ENCODE measurements at places on chromosomes 5 and 9. TPM values are rescaled to one million over a fixed set of nuclear protein-coding genes. Genes with fewer than 3 reads are reported as not detected.

DNA sequence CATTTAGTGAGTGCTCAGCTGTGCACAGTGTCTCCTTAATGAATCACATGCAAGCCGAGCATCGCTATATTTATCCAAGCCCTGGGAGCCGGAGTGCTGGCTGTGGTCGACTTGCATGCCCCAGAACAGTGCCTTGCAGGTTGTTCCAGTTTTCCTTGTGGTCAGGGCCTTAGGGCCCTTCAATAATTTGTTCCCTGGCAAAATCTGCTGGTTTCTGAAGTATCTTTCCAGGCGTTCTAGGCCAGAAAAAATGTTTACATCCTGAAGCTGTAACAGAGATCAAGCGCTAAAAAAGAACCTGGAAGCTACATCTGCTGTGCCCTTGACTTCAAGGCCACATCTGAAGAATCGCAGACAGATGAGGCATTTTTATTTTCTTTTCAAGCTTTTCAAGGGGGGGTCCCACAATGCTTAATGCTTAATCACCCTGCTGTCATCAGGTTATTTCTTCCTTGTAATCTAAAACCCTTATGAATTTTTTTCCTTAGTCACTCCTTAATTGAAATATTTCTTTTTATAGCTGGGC is 105.8 kb downstream of the DOCK2 start:
- no peak for DNase-seq
- H3K27ac ChIP-seq: no peak overlapping the region
- no peaks in the 10 kb centered on the region for H3K27me3 ChIP-seq

- no peak overlapping the region for H3K4me3 ChIP-seq
- DNase-seq: no peak
- no peak overlapping the region for H3K27ac ChIP-seq
- H3K27me3 ChIP-seq: no peaks in the 10 kb centered on the region
- H3K4me1 ChIP-seq: no peaks in the 10 kb centered on the region
- H3K36me3 ChIP-seq: no peaks in the 10 kb centered on the region
Observed at GRCh38 chr9:79559495-79560181, 12.1 kb upstream of the TLE4 start.

- no peak overlapping the region for H3K27ac ChIP-seq
- no peaks in the 10 kb centered on the region for H3K27me3 ChIP-seq
- no peak overlapping the region for H3K4me3 ChIP-seq
Observed at GRCh38 chr5:103094737-103095136, 25.2 kb downstream of the GIN1 start.

GRCh38 chr5:169648725-169649310 is 11.7 kb downstream of the DOCK2 start:
- no peaks in the 10 kb centered on the region for H3K36me3 ChIP-seq
- H3K4me3 ChIP-seq: no peak overlapping the region
- peak; percentile 14 for DNase-seq
- no peak overlapping the region for H3K27ac ChIP-seq
- no peaks in the 10 kb centered on the region for H3K4me1 ChIP-seq

The TSTD2 gene
- total RNA-seq: 53.1 TPM

- DNase-seq: no peak
- H3K27ac ChIP-seq: no peak overlapping the region
- no peaks in the 10 kb centered on the region for H3K36me3 ChIP-seq
- H3K4me1 ChIP-seq: peaks cover 25% of the 10 kb centered on the region
- no peaks in the 10 kb centered on the region for H3K27me3 ChIP-seq
Observed at GRCh38 chr5:140146523-140146842, 20.7 kb downstream of the IGIP start.

DNA sequence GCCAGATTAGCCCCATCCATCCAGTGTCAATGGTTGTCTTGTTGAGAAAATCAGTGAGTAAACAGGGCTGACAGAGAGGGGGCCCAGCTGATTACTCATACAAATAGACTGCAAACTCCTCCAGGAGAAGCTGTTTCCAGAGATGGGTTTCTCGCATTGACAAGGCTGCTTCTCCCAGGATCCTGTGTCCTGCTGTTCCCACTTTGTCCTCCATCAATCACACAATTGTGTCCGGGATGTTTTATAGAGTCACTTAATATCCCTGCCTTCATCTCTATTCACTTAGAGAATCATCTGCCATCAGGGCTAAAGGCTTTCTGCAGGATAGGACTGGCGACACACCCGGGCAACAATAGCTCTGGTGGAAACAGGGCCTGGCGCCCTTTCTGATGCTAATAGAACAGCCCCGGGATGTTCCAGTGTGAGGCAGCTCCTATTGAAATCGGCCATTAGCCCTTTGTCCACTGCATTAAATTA is 71.7 kb upstream of the TBCA start:
- H3K27ac ChIP-seq: no peak overlapping the region
- no peaks in the 10 kb centered on the region for H3K36me3 ChIP-seq
- H3K27me3 ChIP-seq: no peaks in the 10 kb centered on the region
- no peak for DNase-seq

The UBQLN1 gene
- 111 TPM for total RNA-seq

- no peak overlapping the region for H3K27ac ChIP-seq
- no peak for DNase-seq
- peaks cover 6% of the 10 kb centered on the region for H3K36me3 ChIP-seq
- H3K27me3 ChIP-seq: no peaks in the 10 kb centered on the region
- H3K4me1 ChIP-seq: no peaks in the 10 kb centered on the region
Observed at GRCh38 chr5:87354496-87354895, 58.2 kb downstream of the CCNH start.

The CACNA1B gene
- 0.68 TPM for total RNA-seq

DNA sequence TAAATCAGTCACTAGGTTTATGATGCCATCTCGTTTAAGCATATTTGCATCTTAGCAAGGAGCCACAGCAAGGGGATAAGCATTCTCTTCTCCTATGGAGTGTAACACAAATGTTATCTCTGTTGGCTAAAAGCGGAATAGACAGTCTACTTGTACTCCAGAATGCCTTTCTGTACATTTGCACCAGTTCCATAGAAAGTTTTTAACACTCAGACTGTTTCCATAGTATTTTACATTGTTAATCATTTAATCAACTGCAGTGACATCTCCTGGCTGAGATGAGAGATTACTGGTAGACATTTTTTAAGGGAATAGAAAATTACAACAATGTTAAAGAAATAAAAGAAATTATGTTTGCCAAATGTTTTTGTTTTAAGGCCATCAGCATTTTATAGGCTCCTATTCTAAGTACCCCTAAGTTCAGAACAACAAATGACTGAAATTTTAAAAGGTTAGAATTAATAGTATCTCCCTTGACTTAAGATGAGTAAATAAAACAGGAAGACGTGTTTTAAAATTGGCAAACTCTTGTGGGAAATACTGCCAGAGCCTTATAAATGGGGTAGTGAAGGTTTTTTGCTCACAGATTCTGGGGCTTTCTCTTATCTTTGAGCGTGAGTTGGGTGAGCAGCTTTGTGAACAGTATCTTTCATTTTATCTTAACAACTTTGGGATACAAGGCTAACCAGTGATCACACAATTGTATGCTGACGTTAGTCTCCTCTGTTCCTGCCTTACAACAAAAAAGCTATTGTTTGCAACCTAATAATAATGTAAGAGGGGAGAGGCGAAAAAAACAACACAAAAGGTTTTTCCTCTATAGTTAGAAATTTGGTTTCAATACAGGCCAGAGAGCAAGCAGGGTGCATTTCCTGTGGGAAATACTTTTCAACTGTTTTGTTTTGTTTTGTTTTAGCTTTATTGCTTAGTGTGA is 294.3 kb downstream of the FBXL7 start:
- H3K4me1 ChIP-seq: peaks cover 4% of the 10 kb centered on the region
- DNase-seq: no peak
- no peaks in the 10 kb centered on the region for H3K36me3 ChIP-seq
- no peaks in the 10 kb centered on the region for H3K27me3 ChIP-seq
- no peak overlapping the region for H3K27ac ChIP-seq

DNA sequence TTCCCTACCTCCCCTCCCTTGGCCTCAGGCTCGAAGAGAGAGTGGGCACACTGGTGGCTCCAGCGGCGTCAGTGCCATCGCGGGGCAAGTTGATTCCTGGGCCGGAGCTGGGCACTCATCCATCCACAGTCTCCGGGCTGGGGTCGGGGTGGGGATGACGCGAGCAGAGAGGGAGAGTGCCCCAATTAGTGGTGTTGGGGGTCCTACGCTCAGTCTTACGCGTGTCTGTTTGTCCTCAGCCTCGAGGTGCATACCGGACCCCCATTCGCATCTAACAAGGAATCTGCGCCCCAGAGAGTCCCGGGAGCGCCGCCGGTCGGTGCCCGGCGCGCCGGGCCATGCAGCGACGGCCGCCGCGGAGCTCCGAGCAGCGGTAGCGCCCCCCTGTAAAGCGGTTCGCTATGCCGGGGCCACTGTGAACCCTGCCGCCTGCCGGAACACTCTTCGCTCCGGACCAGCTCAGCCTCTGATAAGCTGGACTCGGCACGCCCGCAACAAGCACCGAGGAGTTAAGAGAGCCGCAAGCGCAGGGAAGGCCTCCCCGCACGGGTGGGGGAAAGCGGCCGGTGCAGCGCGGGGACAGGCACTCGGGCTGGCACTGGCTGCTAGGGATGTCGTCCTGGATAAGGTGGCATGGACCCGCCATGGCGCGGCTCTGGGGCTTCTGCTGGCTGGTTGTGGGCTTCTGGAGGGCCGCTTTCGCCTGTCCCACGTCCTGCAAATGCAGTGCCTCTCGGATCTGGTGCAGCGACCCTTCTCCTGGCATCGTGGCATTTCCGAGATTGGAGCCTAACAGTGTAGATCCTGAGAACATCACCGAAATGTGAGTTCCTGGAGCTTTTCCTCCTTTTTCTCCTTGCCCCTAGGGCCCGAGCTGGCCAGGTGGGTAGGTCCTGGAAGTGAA is 861 bp downstream of the NTRK2 start:
- peak overlapping the region; percentile 93 for H3K27ac ChIP-seq
- H3K27me3 ChIP-seq: no peaks in the 10 kb centered on the region
- peak overlapping the region; percentile 45 for H3K4me3 ChIP-seq
- H3K4me1 ChIP-seq: peaks cover 2% of the 10 kb centered on the region

The SOHLH1 gene
- total RNA-seq: not detected

GRCh38 chr5:172064358-172064757 is 57.9 kb upstream of the FBXW11 start:
- no peaks in the 10 kb centered on the region for H3K4me1 ChIP-seq
- no peak overlapping the region for H3K27ac ChIP-seq
- no peaks in the 10 kb centered on the region for H3K36me3 ChIP-seq

The ANXA2R gene
- 3.1 TPM for total RNA-seq

GRCh38 chr5:66796305-66797292 is 200.4 kb downstream of the MAST4 start:
- H3K36me3 ChIP-seq: no peaks in the 10 kb centered on the region
- no peak for DNase-seq
- H3K4me1 ChIP-seq: no peaks in the 10 kb centered on the region
- no peak overlapping the region for H3K27ac ChIP-seq

The RALGPS1 gene
- total RNA-seq: 42.1 TPM

The CDKN2A gene
- 2.3 TPM for total RNA-seq

GRCh38 chr5:115170134-115170928 is 623 bp upstream of the TRIM36 start:
- DNase-seq: no peak
- peak overlapping the region; percentile 58 for H3K4me3 ChIP-seq
- no peaks in the 10 kb centered on the region for H3K36me3 ChIP-seq
- H3K4me1 ChIP-seq: peaks cover 12% of the 10 kb centered on the region

DNA sequence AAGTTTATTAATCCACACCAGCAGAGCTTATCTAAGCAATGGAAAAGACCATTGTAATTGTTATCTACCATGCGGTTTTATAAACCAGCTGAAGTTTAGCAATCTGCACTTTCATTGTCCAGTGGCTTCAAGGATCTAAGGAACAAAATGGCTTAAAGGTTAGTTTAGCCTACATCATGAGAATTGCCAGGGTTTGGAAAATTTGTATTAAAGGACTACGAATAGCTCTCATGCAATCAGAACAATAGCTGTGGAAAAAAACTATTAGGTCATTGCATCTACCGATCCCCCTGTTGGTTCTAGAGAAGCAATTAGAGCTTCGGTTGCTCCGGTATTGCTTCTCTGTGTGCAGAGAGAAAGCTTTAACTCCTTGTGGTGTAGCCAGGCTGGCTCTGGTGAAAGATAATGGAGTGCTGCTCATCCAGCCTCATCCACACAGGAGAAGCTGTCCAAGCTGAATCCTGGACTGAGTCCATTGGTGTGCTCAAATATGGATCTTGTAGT is 86.3 kb upstream of the SLC12A2 start:
- H3K27me3 ChIP-seq: no peaks in the 10 kb centered on the region
- peaks cover 16% of the 10 kb centered on the region for H3K4me1 ChIP-seq
- peak overlapping the region; percentile 28 for H3K27ac ChIP-seq

DNA sequence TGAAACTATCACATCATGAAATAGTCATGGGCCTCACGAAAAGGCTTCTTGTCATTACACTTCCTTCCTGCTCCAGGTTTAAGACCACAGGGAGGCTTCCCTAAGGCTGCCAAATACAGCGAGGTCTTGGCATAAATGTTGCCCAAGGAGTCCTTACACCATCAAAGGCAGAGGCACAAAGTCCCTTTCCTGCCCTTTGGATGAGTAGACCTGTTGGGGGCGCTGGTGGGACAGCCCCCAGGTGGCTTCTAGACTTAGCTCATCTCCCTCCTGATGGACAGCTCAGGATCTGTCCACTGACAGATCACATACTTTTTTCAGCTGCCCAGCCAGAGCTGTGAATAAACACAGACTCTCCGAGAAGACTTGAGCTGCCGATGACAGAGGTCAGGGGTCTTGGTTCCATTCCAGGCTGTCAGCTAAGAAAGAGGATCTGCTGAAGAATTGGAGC is 15.5 kb upstream of the MEGF9 start:
- H3K27me3 ChIP-seq: no peaks in the 10 kb centered on the region
- H3K4me1 ChIP-seq: peaks cover 31% of the 10 kb centered on the region
- H3K27ac ChIP-seq: peak overlapping the region; percentile 94
- peak; percentile 4 for DNase-seq
- H3K36me3 ChIP-seq: no peaks in the 10 kb centered on the region
- H3K4me3 ChIP-seq: no peak overlapping the region

- no peak overlapping the region for H3K4me3 ChIP-seq
- H3K4me1 ChIP-seq: no peaks in the 10 kb centered on the region
Observed at GRCh38 chr5:53714667-53715010, 154.2 kb downstream of the NDUFS4 start.

DNA sequence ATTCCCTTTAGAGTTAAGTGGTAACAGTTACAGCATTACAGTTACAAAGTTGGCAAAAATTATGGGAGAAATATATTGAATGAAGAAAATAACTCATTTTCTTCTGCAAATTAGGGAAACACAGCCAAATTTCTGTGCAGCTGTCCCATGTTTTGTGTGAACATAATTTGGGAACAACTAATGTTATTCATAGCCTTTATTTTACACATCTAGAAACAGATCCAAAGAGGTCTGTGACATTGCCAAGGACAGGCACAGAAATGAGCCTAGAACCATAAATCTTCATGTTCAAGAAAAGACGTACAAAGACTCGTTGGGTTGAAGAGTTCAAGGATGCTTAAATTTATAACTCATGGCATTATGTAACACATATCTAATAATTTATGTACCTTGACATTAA is 114.1 kb upstream of the TXNDC8 start:
- no peak overlapping the region for H3K4me3 ChIP-seq
- no peaks in the 10 kb centered on the region for H3K4me1 ChIP-seq
- no peaks in the 10 kb centered on the region for H3K27me3 ChIP-seq
- H3K27ac ChIP-seq: no peak overlapping the region
- no peaks in the 10 kb centered on the region for H3K36me3 ChIP-seq
